ENCODE measurements at places on chromosomes 1 and 21.
A peak's percentile ranks its signal among the peaks of the same experiment; 100 is the strongest.

- peak; percentile 60 for DNase-seq
Measured at GRCh38 chr1:234139966-234140365, 233.3 kb upstream of the COA6 start.

DNA sequence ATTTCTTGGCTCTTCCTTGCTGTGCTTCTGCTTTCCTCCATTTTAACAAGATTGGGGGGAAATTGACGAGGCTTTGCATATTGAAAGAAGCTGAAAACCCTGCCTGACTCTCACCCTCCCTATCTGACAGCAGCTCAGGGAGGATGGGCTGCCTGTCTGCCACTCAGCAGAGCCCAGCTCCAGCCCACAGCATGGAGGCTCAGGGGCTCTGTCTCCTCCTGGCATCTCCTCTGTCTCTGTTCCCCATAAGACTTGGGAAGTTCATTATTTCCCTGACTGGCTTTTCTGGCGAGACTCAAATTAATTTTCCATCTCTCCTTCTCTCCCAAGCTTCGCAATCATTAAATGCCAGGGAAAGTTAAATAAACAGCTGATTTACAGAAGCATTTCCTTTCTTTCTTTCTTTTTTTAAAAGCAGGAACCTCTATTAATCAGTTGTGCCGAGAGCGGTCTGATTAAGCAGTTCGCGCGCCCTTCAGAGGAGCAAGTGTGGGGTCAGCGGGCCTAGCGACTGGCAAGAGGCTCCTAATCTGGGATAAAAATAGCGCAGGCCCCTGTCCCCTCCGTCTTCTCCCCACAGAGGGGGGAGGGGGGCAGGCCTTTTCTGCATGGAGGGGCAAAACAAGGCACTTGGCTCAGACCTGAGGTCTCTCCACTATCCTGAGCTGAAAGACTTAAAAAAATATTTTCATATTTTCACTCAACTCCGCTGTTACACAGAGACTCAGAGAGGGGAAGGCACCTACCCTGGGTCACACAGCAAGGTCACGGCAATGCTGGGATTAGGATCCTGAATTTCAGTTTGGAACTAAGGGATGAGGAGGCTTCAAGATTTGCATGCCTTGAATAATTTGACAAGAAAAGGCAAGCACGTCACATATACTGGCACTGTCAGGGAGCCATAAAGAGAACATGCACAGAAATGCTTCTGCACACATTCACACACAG lies 170.4 kb downstream of the ACTL8 start:
- DNase-seq, result no peak

DNA sequence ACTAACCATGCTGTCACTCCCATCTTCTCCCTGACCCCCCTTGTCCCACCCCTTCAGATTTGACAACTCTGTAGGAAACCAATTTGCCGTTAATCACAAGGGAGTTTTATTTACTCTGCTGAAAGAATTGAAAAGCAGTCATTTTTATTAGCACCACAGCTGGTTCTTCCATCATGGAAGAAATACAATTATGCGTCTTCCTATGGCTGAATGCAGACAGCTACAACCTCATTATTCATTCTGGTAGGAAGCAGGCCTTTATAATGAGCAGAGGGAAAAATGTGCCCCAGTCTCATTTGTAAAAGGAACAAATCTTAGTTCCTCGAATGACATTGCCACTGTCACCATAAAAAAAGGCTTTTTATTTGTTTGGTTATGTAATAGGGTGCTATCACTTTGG lies 35.2 kb downstream of the JUN start:
- DNase-seq, result no peak

GRCh38 chr1:1351511-1352427 lies 2.6 kb upstream of the DVL1 start:
- peak; percentile 62 for DNase-seq

GRCh38 chr21:16081304-16081703 lies 351.5 kb downstream of the USP25 start:
- DNase-seq, result no peak

DNA sequence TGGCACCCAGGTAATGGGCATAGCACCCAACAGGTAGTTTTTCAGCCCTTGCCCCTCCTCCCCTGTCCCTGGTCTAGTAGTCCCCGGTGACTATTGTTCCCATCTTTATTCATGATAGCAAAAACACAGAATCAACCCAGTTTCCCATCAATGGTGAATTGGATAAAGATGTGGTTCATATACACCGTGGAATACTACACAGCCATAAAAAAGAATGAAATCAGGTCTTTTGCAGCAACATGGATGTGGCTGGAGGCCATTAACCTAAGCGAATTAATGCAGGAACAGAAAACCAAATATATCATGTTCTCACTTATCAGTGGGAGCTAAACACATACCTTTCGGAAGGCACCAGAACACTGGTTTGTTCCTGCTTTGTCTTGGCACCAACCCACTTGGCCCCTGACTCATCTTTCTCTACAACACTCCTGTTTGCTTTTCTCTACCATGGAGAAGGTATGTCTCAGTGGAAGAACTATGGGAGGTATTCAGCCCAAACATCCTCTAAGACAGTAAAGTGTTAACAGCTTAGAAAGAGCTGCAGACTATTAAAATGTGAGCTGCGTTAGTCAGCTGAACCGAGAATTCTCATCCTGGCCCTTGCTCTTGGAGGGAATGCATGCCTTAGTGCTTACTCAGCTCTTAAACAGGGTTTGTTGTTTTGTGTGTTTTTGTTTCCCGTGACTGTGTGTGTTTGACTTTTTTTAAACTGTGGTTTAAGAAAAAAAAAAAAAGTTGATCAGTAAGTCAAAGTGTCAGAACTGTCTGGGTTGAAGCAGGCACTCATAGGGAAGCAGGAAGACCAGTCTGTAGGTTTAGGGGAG lies 203.0 kb downstream of the TOMM20 start:
- DNase-seq, result peak; percentile 98

DNA sequence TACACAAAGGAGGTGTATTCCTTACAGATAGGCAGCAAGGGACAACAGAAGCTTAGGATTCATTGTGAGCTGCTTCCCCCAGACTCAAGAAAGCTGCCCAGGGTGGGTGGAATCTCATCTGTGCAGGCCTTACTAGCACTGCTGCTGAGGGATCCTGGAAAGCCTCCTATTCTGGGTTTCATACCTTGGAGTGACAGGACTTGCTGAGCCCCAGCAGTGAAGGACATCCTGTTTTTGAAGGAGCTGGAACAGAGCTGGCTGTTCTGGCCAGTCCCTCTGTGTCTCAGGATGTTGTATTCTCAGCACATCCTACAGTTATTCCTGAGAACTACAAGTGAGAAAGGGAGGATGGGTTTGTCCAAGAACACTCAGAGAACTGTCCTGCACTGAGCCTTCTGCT lies 486.3 kb downstream of the PTPRU start:
- no peak for DNase-seq
